SW 1271 (cell line): ENCODE measurements at places on chromosomes 4 and X.
A peak's percentile ranks its signal among the peaks of the same experiment; 100 is the strongest.

- DNase-seq, result no peak
These were observed 54.8 kb upstream of the SRD5A3 start for GRCh38 chr4:55291227-55291640.

- no peak for DNase-seq
These were observed 132.2 kb upstream of the TRIM2 start for GRCh38 chr4:153071958-153072598.

DNA sequence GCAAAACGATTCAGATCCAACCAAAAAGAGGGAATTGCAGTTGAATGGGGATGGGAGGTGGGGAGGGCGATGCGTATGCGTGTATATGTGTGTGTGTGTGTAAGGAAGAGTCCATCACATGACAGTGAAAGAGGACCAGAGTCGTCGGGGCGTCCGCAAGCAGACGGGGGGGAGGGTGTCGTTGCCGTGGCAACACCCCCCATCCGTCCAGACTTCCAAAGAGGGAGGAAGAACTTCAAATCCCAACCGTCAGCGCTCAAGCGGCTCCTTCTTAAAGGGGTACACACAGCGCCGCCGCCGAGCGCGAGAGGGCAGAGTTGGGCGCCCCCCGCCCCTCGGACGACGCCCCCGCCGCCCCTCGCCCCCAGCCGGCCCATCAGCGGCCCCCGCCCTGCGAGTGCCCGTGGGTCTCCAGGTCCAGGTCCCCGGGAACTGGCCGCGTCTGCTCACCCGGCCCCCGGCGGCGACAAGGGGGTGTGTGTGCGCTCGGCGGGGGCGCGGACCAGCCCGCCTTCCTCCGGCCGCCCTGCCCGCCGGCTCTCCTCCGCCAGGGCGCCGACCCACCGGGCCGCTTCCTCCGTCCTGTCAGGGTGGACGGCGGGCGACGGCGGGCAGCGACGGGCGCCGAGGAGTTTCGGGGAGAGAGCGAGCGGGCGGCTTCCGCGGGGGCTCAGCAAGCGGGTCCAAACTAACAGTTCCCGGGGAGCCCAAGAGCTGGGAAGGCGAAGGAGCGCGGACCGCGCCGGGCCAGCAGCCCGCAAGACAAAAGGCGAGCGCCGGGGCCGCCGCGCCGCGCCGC lies 685 bp downstream of the LCORL start:
- DNase-seq, result peak; percentile 85

DNA sequence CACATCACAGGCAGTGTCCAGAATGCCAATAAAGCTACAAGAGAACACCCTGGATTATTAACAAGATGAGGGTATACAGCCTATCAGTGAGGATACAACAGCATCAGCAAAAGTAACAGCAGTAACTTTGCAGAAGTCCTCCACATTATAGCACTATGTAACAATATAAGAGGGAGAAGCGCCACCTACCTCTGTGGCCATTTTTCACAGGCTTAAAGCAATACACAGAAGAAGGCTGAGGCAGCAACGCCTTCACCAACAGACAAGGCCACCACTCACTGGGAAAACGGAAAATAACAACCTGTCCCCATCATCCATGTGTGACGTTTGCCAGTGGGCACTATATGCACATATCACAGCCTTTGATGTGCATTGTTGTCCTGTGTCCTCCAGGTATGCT lies 12.5 kb downstream of the RTL8B start:
- no peak for DNase-seq

DNA sequence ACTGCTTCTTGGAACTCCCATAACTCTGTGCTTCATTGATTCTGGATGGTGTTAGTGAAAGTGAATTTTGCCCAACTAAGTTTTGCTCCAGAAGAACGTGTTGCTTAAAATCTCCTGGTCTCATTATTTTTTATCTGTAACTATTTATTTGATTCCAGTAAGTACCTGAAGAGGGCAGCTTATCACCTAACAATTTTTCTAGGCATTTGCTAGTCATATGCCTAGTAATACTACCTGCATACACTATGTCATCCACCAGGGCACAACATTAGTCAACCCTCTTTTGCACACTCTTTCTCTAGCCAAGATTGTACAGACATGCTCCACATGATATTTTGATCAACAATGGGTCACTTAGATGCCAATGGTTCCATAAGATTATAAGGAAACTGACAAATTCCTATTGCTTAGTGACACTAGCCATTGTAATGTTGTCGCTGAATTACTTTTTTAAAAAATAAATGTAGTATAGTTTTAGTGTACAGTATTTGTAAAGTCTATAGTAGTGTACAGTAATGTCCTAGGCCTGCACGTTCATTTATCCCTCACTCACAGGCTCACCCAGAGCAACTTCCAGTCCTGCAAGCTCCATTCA lies 499.9 kb upstream of the AADAT start:
- DNase-seq, result peak; percentile 3

GRCh38 chrX:46665232-46666152 lies 91.9 kb downstream of the CHST7 start:
- no peak for DNase-seq

DNA sequence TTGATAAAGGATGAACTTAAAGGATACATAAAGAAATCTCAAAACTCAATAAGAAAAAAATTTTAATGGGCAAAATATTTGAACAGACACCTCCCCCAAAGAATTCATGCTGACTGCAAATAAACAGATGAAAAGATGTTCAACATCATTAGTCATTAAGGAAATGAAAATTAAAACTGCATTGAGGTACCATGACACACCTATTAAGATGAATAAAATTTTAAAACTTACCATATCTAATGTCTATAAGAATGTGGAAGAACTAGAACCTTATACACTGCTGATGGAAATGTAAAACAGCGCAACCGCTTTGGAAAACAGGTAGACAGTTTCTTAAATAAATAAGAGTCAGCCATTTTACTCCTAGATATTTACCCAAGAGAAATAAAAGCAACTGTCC lies 266.8 kb upstream of the TET2 start:
- DNase-seq, result no peak

GRCh38 chr4:142516686-142517526 lies 329.2 kb downstream of the INPP4B start:
- DNase-seq, result no peak

GRCh38 chr4:108829966-108830492 lies 67.2 kb upstream of the ETNPPL start:
- no peak for DNase-seq

DNA sequence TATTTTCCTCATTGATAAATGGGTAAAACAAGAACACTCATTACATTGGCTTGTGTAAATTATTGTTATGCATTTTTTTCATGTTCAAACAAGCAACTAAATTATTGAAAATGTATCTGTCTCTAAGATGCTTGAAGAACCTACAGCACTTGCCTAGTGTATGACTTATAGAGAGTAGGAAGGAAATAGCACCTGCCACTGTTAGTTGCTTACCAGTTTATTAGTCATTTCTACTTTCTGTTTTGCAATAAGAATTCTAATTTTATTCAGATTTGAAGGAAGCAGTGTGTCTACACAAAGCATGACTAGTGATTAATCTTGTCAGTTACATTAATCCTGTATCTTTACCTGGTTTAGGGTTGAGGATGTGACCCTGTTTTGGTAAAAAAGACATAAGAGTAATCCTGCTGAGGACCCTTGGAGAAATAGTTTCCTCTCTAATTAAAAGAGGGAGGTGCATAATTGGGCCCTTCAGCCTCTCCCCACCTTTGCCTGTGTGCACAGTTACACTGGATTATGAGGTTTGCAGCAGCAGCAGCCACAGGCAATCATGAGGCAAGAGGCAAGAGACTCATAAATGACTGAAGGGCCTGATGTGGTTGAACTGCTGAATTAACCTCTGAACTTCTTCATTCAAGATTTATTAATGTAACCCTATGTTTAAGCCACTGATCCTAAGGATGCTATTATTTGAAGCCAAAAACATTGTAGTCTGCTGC lies 1202.1 kb downstream of the ADGRL3 start:
- no peak for DNase-seq

DNA sequence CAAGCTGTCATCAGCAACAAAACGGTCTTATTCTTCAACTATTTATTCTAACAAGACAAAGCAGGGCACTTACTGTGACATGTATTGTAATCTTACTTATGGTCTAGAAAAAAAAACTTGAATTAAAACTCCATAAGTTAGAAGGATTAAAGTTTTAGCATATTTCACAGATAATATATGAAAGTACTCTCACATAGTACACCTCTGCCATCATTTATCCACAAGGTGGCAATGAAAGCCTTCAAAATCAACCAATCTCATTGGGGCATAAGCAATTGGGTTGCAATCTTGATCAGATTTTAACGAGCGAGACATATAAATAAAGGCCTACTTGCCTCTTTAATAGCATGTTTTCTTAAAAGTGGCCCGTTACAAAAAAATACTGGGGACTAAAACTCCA lies 1382.9 kb downstream of the FAM133A start:
- no peak for DNase-seq

DNA sequence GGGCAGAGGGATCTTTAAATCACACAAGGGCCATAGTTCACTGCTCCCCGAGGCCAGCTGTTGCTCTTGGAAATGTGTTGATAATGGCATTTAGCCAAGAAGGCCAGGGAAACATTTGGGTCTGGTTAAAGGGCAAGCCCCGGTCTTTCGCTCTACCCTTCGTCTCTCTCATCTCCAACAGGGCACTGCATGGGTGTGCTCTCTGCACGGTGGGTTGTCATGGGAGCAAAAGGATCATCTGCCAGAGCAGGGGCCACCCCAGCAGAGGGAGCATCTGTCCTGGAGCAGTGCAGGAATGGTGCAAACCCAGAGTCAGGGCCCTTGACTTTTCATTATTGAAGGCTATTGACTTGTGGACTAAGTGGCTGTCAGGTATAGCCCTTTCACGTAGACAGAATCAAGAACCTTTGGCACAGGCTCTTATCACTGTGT lies 22.7 kb upstream of the PGRMC2 start:
- DNase-seq, result peak; percentile 4

DNA sequence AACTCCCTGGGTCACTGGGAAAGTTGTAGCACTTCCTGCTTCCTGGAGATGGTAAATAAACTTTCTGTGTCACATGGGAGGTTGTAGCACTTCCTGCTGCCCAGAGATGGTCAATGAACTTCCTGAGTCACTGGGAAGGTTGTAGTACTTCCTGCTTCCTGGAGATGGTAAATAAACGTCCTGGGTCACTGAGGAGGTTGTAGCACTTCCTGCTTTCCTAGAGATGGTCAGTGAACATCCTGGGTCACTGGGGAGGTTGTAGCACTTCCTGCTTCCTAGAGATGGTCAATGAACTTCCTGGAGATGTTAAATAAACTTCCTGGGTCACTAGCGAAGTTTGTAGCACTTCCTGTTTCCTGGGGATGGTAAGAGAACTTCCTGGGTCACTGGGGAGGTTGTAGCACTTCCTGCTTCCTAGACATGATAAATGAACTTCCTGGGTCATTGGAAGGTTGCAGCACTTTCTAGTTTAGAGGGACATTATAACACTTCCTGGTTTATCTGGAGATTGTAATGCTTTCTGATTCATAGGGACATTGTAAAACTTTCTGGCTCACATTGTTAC lies 62.3 kb upstream of the CD99 start:
- DNase-seq, result no peak

- DNase-seq, result no peak
These were observed 379.5 kb upstream of the FGF13 start for GRCh38 chrX:139091066-139091465.

DNA sequence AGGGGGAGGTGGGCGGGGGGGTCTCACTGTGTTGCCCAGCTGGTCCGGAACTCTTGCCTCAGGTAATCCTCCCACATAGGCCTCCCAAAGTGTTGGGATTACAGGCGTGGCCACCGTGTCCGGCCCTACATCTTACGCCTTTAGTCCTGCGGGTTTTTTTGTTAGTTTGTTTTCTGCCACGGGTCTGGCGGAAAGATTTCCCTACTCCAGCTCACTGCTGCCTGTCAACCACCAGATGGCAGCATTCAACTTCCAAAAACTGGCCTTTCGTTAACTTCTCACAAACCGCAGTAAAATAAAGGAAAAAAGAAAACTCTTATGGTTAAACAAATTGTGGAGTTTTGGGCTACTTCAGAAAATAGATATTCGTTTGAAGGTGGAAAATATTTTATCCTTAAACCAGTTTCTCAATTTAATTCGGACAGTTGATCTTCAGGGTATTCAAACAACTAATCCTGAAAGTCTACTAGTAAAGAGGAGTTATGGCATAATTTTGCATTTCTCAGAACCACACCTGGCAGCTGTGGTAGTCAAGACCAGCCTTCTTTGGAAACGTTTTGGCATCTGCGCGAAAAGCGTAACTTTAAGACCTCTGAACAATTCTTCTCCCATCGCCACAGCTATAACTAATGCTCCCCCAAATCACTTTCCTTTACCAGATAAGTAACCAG lies 41.1 kb downstream of the LUZP4 start:
- peak; percentile 6 for DNase-seq

- no peak for DNase-seq
These were observed 18.5 kb upstream of the KDR start for GRCh38 chr4:55143858-55144257.

GRCh38 chrX:25013632-25014365 lies 2.0 kb downstream of the ARX start:
- no peak for DNase-seq

GRCh38 chrX:134949271-134949670 lies 41.5 kb upstream of the SMIM10 start:
- peak; percentile 59 for DNase-seq

- no peak for DNase-seq
These were observed 1.6 kb downstream of the SPARCL1 start for GRCh38 chr4:87527431-87528220.

- DNase-seq, result no peak
These were observed 73.7 kb downstream of the RTL9 start for GRCh38 chrX:110432091-110432905.

GRCh38 chr4:183716302-183716701 lies 57.2 kb downstream of the TRAPPC11 start:
- no peak for DNase-seq

DNA sequence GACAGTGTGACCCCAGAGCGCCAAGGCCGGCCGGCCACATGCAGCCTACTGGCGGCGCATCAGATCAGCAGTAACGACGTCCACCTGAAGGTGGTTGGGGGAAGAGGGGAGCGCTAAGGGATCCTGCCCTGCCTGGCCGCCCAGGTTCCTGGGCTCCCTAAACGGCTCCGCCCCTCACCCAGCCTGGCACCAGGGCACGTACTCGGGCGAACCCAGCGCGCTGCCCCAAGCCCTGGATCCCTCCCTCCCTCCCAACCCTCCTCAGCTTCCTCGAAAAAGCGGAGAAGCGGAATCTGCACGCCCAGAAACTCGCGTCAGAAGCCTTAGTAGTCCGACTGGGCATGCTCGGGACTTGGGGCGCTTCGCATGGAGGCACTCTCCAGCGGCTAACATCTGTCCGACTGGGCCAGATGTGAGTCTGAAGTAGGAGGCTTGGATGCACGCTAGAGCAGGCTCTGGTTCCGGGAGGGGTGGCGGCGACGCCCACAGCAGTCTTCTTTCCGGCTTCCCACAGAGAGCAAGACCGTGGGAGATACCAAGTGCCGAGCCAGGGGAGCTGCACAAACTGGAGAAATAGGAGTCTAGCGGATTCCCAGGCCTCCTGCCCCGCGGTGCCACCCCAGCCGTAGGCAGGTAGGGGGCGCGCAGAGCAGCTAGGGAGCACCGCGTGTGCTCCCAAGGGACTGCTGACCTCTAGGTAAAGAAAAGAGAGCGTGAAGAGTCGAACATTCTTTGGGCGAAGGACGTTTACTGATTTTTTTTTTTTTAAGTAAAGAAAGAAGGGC lies 114.3 kb upstream of the TEX13C start:
- DNase-seq, result no peak

GRCh38 chr4:72566464-72566972 lies 2.5 kb downstream of the ADAMTS3 start:
- no peak for DNase-seq
